Stimulated activated CD4-positive, alpha-beta T cell treated with anti-CD3 and anti-CD28 coated beads, Interleukin-12 subunit alpha, Interleukin-12 subunit beta, amount 100 ng/mL, for 48 hours (primary cell): ENCODE measurements at places on chromosomes 13 and 19.

GRCh38 chr19:46753420-46754155 lies 7.3 kb upstream of the STRN4 start:
- peak; percentile 59 for DNase-seq

GRCh38 chr19:39410017-39410830 lies 2.2 kb upstream of the PLEKHG2 start:
- no peak for DNase-seq

GRCh38 chr13:30142486-30143211 lies 164.7 kb downstream of the KATNAL1 start:
- DNase-seq = no peak

GRCh38 chr13:112760435-112760834 lies 70.6 kb downstream of the ATP11A start:
- no peak for DNase-seq

GRCh38 chr13:110706570-110707372 lies 855 bp upstream of the CARS2 start:
- DNase-seq = no peak

GRCh38 chr13:30892966-30893365 lies 13.1 kb upstream of the MEDAG start:
- DNase-seq = peak; percentile 15

DNA sequence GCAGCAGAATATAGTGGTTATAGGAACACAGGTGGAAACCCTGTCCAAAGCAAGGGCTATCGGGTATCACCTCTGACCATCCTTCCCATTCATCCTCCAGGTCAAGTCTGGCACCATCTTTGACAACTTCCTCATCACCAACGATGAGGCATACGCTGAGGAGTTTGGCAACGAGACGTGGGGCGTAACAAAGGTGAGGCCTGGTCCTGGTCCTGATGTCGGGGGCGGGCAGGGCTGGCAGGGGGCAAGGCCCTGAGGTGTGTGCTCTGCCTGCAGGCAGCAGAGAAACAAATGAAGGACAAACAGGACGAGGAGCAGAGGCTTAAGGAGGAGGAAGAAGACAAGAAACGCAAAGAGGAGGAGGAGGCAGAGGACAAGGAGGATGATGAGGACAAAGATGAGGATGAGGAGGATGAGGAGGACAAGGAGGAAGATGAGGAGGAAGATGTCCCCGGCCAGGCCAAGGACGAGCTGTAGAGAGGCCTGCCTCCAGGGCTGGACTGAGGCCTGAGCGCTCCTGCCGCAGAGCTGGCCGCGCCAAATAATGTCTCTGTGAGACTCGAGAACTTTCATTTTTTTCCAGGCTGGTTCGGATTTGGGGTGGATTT lies 2.1 kb upstream of the RAD23A start:
- no peak for DNase-seq

DNA sequence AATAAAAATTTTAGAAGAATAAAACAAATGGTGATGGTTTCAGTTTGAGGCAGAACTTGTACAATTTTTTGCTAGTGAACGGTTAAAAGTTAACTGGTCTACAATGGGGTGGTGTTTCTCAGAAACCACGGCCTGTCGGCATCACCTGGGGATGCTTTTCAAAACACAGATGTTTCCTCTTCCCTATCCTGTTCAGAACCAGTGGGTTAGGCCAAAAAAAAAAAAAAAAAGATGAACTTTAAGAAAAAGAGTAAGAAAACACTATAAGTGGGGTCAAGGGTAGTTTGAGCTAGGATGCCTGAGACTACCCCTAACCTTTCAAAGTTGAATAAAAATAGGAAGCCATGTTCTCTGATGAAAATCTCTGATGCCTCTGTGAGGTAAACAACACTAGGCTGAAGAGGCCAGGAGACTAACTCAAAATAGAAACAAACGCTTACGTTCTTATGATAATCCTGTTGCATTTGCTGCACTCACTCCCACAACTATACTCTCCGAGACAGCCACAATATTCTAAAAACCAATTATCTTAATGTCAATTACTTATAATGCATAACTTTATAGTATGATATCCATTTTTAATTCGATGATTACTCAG lies 3.3 kb downstream of the MTIF3 start:
- no peak for DNase-seq

DNA sequence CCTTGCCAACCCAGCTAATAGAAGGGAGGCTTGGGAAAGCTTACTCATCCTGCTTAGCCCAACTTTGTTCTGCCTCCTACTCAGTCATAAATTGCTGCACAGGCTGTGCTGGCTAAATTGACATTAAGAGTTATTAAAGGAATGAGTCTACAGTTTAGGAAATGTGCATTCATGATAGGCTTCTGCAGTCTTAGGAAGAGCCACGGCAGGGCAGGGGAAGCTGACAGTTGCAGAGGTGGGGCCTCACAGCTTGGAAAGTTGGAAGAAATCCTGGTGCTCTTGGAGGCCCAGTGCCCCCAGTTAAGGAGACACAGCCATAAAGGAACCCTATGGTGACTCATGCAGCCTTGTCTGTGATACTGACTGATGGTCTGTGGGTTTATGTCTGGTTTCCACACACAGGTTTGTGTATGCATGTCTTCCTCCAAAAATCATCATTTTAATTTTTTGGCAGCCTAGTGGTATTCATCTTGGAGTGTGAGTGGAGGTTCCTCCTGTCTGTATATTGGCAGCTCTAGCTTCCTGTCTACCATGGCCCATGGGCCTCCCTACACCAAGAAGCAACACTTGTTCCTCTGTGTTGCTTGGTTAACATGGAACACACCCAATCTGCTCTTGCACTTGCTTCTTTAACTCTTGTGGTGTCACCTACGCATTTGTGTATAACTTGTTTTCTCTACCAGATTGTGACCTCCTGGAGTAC lies 135.0 kb upstream of the KL start:
- DNase-seq = no peak

- DNase-seq = no peak
These were observed 7.8 kb downstream of the POU2F2 start for GRCh38 chr19:42124386-42124901.

DNA sequence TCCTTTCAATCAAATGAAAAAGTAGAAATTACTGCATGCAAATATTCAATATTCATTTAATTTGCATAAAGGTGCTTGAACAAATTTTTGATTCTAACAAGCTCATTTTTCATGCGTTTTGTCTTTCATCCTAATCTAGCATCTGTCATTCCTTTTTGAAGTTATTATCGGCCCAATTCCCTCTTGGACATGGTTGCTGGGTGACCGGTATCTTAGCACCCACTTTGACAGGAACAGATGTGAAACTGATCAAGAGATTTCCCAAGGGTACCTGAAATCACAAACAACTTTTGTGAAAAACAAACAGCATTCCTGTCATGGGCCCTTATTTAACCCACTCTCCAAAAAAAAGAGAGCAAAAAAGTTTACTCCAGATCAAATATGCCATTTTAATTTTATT lies 13.3 kb downstream of the DACH1 start:
- DNase-seq = no peak

DNA sequence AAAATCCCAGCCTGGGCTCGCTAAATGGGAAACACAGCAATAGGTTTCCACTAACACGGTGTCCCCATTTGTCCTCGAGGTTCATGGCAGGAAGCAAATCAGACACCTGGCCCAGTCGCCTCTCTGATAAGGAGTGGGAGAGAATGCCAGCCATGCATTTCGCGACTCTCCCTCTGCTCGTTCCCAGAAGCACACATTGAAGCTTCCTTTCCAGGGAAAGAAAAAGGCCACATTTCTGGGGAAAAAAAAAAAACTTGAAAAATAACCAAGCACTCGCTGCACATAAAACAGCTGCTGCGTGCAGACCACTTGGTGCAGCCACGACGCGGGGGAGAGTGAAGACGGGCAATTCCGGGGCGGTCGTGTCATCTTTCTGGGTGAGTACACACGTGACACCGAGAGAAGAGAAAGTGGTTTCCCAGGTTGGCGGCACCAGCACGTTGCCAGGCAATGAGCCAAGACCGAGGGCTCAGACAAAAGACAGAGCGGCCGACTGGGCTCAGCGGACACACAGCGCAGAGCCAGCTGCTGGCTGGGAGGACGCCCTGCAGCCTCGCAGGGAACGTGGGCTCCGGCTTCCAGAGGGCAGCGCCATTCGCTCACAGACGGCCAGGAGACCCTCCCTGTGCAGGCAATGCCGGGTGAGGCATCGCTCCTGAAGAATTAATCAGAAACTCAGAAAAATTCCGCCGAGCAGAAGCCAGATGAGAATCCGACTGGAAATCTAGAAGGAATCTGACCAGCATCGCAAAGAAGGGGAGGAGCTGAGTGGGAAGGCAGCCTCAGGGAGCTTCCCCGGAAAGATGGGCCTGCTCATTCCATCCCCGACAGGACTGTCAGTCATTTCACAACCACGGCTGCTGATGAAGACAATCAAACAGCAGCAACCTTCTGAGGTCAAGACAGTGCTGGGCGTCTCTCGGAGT lies 83.2 kb upstream of the IRS2 start:
- DNase-seq = no peak

GRCh38 chr13:38735665-38736440 lies 49.0 kb downstream of the FREM2 start:
- no peak for DNase-seq

DNA sequence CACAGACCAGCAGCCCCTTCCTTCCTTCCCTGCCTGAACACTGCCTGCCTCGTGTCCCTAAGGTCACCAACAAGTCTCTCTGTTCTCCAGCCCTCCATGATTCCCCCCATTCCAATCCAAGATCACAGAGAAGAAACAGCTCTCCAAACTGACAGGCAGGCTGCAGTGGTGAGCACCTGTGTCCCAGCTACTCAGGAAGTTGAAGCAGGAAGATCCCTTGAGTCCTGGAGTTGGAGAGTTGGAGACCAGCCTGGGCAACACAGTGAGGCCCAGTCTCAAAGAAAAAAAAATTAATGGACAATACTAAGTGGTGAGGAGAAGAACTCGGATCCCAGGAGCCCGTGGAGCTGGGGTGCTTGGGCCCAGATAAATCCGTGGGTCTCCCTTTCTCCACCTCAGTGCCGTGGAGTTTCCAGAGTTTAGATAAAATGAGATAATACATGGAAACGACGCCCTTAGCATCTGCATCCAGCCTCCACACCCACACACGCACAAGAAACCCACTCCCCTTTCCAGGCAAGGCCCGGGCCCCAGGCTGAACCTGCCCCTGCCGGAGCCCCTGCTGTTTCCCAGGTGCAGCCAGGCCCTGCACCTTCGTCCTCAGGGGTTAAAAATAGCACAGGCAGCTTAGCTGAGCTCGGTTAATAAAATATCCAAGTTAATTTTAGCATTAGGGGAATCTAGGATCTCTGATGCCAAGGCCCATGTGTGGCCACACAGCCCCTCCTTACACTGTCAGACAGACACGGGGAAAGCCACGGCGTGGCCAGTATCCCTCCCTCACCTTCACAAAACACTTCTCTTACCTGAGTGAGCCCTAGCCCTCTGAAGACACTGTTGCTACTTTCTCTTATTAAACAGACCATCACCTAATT lies 4.7 kb downstream of the RASA3 start:
- DNase-seq = no peak

DNA sequence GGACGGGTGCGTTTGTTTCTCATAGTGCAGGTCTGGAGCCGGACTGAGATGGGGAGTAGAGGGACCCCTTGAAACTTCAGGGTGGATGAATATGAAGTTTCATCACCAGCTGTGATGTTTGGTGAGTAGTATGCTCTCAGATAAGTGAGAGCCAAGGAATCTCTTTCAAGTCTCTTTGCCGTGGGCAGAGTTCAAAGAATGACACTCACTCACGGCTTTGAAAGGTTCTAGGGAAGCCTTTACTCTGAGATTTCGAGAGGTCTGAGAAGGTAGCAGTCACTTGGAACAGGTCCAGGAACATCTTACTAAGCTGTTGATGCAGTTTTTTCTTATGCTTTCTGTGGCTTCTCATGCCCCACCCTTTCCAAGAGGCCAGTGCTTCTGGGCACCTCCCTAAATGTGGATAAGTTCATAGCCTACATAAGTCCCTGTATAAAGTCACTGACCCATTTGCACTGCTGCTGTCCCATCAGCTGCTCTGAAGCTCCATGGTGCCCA lies at the start of gene IGFL2:
IGFL2 (plus strand) TSS at position 448 of the 498 bp plus-strand sequence; CDS start at position 489, 41 bp downstream.
- DNase-seq = peak; percentile 34

DNA sequence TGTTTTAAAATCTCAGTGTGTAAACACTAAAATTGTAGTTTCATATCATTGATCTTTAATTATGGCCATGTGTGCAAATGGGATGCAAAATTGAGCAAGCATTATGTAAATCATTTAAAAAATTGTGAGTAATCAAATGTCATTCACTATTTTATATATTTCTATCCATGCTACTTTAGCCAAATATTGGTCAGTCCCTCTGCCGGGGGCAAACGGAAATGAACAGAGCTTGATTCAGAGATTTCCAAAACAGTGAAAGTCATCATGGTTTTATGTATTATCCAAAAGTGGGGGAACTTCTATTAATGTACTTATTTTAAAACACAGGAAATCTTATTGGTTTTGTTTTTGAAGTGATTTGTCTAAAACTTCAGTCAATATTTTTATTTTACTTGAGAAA lies 219.1 kb downstream of the IRS2 start:
- no peak for DNase-seq

- DNase-seq = no peak
These were observed 63.7 kb downstream of the KL start for GRCh38 chr13:33079960-33080359.

- DNase-seq = no peak
These were observed 17.6 kb downstream of the FBXO46 start for GRCh38 chr19:45713141-45713540.

GRCh38 chr19:51978882-51979281 lies 7.8 kb downstream of the ZNF350 start:
- no peak for DNase-seq

- no peak for DNase-seq
These were observed 81.2 kb downstream of the CDK8 start for GRCh38 chr13:26335158-26335557.

DNA sequence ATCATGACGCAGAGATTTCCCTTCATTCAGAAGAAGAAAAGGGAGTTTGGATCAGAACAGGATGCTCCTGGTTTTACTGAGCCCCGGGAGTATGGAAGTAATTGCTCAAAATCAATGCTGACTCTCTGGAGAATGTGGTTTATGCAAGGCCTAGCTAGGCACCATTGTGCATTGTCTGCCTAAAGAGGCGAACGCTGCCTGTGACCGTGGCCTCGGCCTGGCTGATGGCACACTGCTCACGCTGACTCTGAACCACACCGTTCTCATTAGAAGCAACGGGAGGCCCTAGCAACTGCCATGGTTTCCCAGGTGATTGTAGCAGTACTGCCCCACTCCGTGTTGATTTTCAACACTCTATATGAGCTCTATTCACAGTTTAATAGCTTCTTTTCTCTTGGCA lies 41.7 kb upstream of the UBL3 start:
- no peak for DNase-seq

- peak; percentile 80 for DNase-seq
These were observed 40.8 kb upstream of the ISYNA1 start for GRCh38 chr19:18478545-18479311.
